Right ventricle myocardium inferior (tissue), 1 donor: ENCODE measurements at places on chromosomes 3 and 15.

DNA sequence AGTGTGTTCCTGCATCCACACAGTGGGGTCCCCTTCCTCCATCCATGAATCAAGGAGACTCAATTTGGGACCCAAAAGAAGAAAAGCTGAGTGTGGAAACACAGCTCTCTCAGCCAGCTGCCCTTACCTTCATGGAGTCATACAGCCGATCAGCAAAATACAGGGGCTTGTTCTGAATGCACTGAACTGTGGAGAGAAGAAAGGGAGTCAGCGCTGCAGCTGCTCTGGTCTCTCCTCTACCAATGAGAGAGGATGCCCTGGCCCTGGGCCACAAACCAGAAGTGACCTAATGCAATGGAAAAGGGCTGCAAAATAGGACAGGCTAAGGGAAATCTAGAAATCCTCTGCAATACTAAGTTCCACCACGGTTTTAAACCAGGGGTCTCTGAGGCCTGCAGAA is 46.7 kb downstream of the ANXA2 start:
- no peak for DNase-seq

- no peak for DNase-seq
Measured at GRCh38 chr3:169863458-169863899, 6.3 kb downstream of the LRRC31 start.

GRCh38 chr15:31842532-31843195 is 187.7 kb upstream of the CHRNA7 start:
- DNase-seq = no peak

DNA sequence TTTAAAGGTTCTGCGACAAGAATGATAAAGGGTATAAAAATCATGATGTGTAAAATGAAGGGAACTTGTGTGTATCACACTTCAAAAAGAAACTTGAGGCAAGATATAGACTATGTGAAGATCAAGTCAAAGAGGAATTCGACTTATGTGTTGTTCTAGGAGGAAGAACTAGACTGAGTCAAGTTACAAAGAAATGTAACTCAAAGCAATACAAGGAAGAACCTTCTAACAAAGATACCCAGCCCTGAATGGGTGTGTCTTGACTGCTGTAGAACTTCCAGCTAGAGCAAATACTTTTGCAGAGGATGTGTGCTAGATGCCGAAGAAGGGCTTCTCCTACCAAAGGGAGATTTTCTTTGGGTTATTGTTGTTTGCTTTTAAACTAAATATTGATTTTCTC is 2.4 kb downstream of the SLC49A4 start:
- no peak for DNase-seq

- no peak for DNase-seq
Measured at GRCh38 chr3:190064112-190064511, 56.6 kb downstream of the P3H2 start.

DNA sequence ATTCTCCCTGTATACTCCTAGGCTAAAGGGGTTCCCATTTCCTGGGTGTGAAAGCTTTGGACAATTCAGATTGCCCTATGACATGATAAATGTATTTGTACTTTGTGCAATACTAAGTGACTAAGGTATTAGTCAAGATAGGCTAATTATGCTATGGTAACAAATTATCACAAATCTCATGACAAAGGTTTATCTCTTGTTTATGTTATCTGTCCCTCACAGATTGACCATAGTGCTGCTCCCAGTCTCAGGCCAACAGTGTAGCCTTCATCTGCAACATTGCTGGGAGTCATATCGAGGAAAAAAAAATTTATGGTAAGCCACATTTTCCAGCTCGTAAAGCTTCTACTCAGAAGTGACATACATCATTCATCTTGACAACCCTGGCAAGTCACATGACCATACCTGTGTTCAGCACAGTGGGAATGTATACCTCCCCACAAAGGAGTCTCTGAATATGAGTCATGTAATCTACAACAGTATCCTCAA is 346.2 kb downstream of the IGSF11 start:
- no peak for DNase-seq

DNA sequence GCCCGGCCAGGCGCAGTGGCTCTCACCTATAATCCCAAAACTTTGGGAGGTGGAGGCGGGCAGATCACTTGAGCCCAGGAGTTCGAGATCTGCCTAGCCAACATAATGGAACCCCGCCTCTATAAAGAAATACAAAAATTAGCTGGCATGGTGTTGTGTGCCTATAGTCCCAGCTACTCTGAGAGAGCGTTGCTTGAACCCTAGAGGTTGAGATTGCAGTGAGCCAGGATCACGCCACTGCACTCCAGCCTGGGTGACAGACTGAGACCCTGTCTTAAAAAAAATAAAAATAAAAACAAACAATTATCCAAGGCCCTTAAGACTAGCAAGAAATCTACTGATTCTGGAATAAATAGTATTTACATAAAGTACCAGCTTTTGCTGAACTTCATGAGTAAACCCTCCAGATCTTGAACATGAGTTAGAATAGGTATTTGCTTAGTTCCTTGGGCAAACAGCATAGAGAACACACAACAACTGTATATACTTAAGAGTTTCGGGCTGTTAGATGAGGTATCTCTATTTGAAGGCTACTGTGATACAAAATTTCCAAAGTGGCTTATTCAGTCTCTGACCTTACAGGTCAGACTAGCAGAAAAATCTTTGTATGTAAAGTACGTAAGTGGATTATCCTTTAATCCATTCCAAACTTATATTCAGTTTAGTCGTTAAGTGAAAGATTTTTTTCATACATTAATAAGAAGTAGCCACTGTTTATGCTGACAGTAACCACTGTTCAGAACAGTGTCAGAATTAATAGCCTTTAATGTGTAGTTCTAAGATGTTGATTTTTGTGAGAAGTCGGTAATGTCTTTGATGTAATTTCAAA is 171.1 kb upstream of the CGNL1 start:
- no peak for DNase-seq

- no peak for DNase-seq
Measured at GRCh38 chr3:16423947-16424673, 89.4 kb downstream of the RFTN1 start.

GRCh38 chr3:27319847-27320526 is 49.2 kb downstream of the NEK10 start:
- DNase-seq = no peak

GRCh38 chr3:38036906-38037305 is 2.1 kb upstream of the DLEC1 start:
- DNase-seq = no peak

GRCh38 chr3:87161417-87161816 is 65.7 kb upstream of the CHMP2B start:
- no peak for DNase-seq

GRCh38 chr3:38004415-38005075 is 14.0 kb downstream of the VILL start:
- peak; percentile 84 for DNase-seq

DNA sequence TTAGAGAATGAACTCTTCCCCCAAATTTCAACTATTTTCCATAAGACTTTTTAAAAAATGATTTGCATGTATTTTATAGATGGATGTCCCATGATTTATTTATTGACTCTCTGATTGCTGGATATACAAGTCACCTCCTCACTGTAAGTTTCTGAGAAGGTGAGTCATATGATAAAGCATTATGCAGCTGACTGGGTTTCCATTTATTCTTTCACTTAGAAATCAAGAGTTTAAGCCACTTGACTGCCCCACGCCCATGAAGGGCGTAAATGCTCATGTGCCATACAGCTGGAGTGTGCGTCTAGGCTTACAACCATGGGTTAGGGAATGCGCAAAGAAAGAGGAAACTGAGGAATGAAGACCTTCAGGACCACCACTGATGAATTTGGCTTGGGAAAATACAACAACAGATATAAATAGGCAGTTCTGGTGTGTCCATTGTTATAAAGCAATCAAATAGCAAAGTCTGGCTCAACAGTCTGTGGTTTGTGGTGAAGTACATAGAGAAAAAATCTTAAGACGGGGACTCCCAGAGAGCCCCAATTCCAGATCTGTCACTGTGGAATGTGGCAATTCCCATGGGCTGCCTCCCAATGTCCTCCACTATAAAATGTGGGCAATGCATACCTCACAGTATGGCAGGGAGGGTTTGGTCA is 20.3 kb downstream of the SLCO2A1 start:
- DNase-seq = no peak

- no peak for DNase-seq
Measured at GRCh38 chr3:124916837-124917409, 17.6 kb downstream of the MUC13 start.

DNA sequence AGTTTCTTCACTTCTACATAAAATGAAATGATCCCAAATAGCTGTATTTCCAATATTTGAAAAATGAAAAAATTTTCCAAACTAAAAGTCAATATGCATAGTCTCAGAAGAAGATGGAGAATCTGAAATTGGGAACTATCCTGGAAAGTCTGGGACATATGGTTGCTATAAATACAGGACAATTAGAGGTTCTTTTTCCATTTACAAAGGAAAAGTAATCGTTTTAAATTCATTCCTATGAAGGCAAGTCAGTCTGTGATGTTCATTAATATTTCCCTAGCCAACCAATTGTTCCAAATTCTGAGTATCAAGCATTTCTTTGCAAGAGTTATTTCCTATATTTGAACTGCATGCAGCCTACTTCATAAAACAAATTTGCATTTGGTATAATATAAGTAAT is 102.2 kb downstream of the NEDD4 start:
- no peak for DNase-seq

- no peak for DNase-seq
Measured at GRCh38 chr3:108099679-108100428, 9.0 kb upstream of the CD47 start.

- DNase-seq = no peak
Measured at GRCh38 chr3:97736928-97737327, 27.6 kb upstream of the ARL6 start.

DNA sequence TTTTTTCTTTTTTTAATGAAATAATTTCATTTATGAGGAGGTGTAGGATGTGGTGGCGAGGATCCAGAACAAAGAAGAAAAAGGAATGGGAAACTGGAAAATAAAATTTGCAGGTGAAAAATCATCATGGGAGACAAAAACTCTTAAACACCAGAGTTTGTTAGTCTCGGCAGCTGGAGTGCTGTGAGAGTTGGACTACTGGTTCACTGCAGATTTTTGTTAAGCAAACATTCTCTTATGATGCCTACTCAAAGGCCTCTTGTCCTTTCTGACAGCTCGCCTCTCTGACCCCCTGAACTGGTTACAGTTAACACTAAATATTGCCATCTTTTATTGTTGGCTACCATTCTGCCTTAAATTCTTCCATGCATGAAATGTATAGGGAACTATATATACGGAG is 152.4 kb upstream of the DPH6 start:
- DNase-seq = no peak

DNA sequence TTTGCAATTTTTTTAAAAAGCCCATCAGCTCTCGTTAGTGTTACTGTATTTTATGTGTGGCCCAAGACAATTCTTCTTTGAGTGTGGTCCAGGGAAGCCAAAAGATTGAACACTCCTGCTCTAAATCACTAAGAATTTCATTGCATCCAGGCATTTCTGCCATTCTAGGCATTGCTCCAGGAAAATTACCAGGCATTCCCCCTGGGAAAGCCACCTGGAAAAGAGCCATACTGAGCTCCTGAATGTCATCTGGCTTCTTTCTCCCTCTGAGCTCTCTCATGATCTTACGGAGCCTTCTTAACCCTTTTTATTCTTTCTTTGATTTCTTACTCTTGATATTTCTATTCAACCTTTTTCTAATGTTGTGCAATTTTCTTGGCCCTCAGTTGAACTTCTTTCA is 202.2 kb downstream of the DOCK3 start:
- DNase-seq = no peak

DNA sequence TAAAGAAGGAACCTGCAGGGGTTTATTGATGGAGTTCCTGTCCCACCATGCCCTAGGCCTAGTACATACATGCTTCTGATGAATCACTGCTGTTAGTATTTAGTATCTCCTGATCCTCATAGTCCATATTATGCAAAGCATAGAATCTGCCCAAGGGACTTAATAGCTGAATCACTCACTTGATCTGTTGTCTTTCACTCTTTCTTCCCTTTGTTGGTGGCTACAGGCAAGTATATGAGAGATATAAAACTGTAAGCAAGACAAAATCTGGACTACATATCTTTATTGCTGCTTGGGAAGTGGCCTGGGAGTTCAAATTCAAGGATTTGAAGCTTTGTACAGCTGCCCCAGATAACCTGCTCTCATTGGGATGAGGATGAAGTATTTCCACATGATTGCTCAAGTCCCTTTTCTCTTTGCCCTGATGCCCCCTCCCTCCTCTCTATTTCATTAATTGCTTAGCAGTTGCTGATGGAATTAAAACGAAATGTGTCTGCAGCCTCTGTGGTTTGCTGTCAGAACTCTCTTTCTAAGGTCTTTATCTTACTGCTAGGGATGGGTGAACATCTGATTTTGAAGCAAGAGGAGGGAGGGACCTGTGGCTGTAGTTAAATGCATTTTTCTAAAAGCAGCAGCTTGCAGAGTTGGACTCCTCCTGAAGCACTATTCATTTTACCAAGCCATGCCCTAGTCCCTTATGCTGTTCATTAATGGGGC is 114.1 kb downstream of the ZNF609 start:
- no peak for DNase-seq

DNA sequence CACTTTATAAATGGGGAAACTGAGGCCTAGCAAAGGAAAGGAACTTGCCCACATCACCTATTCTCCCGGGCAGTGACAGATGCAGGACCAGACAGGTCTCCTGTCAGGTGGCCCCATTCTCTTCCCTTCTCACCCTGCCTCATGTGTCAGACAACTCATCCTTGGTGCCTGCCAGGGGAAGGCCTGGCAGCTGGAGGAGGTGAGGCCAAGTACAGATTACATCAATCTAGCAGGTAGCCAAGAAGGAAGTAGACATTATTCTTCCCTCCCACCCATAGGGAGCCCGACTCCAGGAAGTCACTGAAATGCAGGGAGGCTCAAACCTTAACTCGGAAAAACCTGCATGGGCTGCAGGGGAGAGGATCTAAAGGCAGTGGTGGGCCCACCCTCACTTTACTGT is 39.6 kb downstream of the DAPK2 start:
- no peak for DNase-seq

- DNase-seq = no peak
Measured at GRCh38 chr3:13470894-13471574, 9.1 kb upstream of the HDAC11 start.

DNA sequence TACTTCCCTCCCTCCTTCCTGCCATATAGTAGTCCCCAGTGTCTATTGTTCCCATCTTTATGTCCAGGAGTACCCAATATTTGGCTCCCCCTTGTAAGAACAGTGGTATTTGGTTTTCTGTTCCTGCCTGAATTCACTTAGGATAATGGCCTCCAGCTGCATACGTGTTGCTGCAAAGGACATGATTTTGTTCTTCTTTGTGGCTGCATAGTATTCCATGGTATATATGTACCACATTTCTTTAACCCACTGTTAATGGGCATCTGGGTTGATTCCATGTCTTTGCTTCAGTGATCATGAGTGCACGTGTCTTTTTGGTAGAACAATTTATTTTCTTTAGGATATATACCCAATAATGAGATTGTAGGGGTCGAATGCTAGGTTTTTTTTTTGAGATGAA is 19.3 kb downstream of the SPRED1 start:
- no peak for DNase-seq

GRCh38 chr3:49638445-49638844 is 35.7 kb upstream of the APEH start:
- DNase-seq = no peak

GRCh38 chr3:99881121-99881524 is 63.5 kb downstream of the CMSS1 start:
- DNase-seq = no peak
